ENCODE measurements at places on chromosomes 12 and 14.
A peak's percentile ranks its signal among the peaks of the same experiment; 100 is the strongest.

DNA sequence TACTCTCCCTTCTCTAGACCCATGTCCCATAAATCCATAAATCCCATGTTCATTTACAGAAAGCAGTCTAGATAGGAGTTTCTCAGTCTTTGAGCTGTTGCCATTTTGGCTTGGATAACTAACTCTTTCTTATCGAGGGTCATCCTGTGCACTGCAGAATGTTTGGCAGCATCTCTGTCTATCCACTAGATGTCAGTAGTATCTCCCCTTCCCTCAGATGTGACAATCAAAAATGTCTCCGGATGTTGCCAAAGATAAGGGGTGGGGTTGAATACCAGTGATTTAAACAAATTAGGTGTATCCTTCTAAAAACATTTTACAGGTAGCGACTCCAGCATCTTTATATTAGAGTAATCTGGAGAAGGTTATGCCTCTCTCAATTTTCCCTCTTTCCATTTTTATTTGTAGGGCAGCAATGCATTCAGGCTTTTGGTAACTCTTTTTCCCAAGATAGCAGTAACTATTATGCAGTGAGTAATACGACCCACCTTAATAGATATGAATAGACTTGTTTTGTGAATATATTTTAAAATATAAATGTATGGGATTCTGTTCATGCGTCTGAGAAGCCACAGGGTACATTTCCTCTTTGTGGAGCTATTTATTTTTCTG is 100.7 kb downstream of the LRRK2 start:
- DNase-seq = peak; percentile 4

GRCh38 chr12:51890511-51891171 is 2.7 kb downstream of the ANKRD33 start:
- DNase-seq = no peak

GRCh38 chr12:131090274-131091210 is 136.8 kb downstream of the ADGRD1 start:
- peak; percentile 17 for DNase-seq

GRCh38 chr12:31634620-31635019 is 24.9 kb upstream of the ETFBKMT start:
- DNase-seq = no peak

DNA sequence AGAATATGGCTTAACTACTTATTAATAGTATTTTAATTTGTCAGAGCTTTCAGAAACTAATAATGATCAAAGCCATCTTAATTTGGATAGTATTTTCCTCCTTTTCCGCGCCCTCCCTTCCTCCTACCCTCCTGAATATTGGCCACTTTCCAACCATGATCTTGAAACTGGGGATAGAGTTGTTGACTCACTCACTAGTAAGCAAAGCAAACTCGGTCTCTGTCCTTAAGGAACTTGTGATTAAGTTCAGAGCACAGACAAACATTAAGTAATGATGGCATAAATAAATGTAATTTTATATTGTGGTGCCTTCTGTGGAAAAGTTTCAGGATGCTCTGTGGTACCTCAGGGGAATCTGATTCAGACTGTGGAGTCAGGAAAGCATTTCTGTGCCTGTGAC is 75.7 kb downstream of the LRRK2 start:
- no peak for DNase-seq

- no peak for DNase-seq
These were observed 26.8 kb upstream of the BDKRB2 start for GRCh38 chr14:96177766-96178375.

DNA sequence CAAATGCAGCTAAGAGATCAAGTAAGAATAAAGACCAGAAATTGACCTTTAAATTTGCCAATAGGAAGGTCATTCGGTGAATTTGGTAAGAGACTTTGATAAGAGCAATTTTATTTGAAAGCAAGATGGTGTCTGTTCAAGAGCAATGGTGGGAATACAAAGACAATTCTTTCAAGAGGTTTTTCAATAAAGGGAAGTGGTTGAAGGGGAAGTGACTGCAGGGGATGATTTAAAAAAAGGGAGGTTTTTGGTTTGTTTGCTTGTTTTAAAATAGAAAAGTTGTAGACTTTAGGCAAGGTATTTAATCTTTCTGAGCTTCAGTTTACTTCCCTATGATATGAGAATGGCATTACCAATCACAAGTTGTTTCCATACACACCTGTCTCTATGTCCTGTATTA is 4.3 kb upstream of the APPL2 start:
- no peak for DNase-seq

- DNase-seq = no peak
These were observed 8.2 kb downstream of the TDG start for GRCh38 chr12:103973909-103974308.

DNA sequence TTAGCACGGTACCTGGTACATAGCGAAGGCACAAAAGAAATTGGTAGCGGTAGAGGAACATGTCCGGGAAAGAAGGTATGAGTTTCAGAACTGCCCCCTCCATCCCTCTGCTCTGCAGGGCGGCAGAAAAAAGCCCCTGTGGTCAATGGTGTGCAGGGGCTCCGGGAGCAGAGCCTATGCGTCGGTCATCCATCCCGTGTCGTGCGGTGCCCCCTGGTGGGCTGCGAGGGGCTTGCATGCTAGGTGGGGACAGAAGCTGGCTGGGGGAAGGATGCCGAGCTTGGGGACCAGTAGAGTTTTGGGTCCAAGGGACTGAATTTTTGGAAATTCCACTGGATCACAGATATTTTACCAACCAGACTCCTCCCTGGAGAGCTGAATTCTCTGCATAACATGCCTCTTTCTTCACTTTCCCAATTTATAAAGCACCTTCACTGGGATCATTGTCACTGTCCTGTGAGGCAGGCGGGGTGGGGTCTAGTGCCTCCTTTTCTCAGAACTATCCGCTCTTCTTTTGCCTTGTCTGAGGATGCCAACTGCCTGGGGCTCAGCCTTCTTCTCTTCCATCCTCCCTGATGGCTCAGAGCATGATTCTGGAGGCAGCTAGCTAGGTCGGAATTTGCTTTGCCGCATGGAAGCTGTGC is 148.7 kb downstream of the SMOC1 start:
- DNase-seq = peak; percentile 58

GRCh38 chr14:24179961-24180796 is 8.3 kb downstream of the REC8 start:
- no peak for DNase-seq

DNA sequence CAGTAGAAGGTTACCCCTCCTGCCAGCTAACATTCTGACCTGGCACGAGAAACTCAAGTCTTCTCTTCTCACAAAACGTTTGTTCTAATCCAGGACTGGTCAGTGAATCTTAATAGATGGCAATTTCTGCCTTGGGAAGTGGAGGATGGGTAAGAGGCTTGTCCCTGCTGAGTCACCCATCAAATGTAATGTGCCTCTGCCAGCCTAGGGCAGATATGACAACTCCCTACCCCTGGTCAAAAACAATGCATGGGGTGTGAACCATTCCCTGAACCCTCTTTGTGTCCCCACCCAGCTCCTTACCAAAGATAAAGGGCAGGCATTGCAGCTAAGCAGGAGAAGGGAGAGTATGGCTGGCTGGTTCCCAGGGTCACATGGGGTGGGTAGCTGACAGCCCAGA is 1052.9 kb downstream of the GALC start:
- DNase-seq = no peak

DNA sequence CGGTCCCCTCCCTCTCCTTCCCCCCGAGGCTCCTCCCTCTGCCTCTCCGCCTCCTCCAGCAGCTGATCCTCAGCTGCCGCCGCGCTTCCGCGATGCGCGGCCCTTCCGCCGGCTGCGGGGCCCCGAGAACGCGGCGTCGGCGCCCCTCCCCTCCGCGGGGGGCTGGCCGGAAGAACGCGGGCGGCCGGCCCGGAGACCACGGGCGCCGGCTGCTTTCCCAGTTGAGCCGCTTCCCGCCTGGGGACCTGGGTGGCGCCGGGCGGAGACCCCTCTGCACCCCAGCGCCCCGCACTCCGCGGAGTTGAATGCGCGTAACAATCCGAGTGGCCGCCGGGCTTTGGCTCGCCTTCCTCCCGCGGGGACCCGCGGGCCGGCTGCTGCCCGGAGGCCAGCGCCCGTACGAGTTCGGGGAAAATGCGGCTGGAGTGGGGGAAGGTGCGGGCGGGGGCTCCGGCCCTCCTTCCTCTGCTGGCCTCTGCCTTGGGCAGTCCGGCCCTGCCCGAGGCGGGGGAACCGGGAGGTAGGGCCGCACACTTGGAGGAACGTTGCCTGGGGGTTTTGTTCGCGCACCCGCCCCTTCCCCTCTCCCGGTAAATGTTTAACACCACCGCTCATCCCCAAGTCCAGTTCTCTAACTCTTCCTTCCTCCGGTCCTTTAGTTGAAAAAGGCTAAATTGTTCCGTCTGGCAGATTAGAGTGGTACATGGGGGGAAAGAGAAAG is 393 bp upstream of the DCAF5 start:
- peak; percentile 92 for DNase-seq

DNA sequence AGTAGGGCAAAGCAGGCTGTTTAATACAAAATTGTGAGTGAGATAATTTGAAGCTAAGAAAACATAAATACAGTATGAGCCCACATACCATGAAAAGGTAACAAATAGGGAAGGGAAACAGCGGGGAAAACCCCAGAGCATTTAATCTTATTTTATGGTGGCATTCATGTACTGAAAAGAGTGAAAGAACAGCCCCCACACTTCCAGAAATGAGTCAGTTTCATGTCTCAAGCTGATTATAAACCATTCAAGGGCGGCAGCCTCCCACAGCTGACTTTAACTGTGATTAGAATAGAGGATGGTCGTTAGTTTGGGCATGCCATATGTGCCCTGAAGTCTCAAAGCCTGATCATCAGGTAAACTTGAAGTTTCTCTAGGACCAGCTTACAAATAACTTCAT is 64.5 kb downstream of the FOXG1 start:
- no peak for DNase-seq

DNA sequence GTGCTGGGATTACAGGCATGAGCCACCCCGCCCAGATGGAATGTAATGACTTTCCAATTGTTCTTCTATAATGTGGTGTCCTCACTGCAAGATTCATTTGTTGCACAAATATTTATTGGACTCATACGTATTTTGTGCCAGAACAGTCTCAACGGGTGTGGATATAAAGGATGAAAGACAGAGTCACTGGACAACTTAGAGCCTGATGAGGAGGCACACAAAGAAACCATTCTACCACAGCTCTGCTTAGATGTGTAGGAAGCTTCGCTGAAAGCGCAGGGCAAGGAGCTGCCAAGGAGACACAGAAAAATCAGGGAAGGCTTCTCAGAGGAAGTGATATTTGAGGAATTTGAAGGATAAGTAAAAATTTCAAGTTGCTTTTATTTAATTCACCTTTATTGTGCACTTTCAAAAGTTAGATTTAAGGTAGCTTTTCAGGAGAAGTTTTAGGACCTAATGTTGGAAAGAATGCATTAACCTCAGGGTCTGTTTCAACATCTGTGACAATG is 41.6 kb upstream of the STON2 start:
- DNase-seq = no peak

DNA sequence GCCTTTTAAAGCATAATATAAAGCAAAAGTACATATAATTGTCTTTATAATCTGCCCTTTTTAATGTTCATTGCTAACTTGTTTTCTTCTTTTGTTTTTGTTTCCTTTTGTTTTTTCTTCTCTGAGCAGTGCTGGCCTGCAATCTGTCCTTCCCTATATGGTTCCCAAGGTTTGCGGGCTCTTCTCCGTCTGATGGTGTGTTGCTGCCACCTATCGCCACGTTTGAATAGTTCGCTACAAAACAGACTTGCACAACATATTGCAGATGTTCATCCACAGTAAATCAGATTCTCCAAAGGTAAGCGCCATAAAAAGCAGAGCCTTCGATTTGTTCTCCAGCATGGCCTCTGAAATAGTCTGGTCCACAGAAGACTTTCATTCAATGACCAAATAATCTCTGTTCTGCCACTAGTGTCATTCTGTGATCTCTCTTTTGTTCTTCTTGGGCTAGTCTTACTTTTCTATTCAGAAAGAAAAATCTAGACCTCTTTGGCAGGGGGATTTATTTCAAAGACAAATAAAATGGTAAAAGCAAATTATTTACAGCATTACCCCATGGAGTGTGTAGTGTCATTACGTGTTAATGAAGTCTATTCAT is 33.5 kb downstream of the C12orf50 start:
- DNase-seq = peak; percentile 66

DNA sequence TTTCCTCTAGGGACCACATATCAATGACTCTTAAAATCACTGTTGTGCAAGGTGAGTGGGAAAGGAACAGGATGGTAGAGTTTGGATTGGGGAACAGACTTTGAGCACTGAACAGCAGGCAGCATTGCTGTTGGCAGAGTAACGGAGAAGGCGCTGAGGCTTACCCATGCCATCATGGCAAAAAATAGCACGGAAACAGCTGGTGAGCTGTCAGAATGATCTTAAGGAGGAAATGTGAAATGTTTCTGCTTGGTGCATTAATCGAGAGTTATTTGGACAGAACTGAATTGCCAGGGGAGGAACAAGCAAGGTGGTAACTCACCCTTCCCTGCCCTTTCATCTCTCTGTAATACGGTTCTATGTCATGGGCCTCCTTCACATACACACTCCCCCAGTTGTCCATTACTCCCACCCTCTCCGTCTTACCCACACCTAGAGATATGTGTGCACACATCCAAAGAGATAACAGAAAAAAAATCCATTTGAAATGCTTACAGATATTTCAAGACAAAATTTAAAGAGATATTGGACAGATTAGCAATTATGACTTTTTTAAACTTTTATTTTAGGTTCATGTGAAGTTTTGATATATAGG is 572.5 kb downstream of the DIO2 start:
- no peak for DNase-seq

DNA sequence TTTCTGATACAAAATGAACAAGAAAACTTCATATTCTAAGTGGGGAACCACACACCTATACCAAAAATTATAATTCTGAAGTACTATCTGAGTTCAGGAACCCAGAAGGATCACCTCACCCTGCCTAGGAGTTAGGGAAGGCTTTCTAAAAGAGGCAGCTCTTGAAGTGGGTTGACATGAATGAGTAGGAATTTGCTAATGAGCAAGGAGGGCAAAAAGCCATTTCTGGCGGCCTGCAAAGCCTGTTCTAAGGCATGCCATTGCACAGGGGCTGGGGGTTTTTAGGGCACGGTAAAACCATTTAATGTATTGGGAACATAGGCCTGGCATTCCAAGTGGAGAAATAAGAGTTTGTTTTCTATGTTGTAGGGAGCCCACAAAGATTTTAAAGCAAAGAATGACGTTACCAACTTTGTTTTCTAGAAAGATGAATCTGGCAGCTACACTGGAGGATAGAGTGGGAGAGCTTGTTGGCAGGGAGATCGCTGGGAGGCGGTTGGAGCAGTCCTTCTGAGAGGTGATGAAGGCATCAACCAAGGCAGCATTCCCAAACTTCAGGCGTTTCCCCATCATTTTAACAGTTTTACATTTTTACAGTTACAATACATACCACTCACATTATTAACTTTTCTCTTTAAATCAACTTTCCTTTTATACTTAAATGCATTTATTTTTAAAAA is 14.1 kb downstream of the IFT43 start:
- no peak for DNase-seq

- no peak for DNase-seq
These were observed 35.2 kb downstream of the HMGA2 start for GRCh38 chr12:65859519-65859918.

DNA sequence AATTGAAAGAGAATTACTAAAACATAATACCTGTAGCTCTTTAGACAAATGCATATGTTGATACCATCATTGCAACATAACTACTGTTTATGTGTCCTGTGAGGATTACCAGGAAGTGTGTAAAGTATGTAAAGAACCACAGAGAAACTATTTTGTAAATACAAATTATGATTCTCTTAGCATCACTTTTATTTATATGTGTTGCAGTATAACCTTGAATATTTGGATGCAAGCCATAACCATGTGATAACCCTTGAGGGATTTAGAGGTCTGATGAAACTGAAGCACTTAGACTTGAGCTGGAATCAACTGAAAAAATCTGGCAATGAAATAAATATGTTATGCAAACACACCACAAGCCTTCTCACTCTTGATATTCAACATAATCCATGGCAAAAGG is 77.5 kb downstream of the LRRC9 start:
- no peak for DNase-seq

GRCh38 chr12:29844667-29845066 is 60.9 kb upstream of the TMTC1 start:
- DNase-seq = no peak
